Ureter (tissue), 1 donor: ENCODE measurements at places on chromosomes 4 and X. TPM values are rescaled to one million over a fixed set of nuclear protein-coding genes. Genes with fewer than 3 reads are reported as not detected.

Gene FAAH2
- total RNA-seq: 9.1 TPM

DNA sequence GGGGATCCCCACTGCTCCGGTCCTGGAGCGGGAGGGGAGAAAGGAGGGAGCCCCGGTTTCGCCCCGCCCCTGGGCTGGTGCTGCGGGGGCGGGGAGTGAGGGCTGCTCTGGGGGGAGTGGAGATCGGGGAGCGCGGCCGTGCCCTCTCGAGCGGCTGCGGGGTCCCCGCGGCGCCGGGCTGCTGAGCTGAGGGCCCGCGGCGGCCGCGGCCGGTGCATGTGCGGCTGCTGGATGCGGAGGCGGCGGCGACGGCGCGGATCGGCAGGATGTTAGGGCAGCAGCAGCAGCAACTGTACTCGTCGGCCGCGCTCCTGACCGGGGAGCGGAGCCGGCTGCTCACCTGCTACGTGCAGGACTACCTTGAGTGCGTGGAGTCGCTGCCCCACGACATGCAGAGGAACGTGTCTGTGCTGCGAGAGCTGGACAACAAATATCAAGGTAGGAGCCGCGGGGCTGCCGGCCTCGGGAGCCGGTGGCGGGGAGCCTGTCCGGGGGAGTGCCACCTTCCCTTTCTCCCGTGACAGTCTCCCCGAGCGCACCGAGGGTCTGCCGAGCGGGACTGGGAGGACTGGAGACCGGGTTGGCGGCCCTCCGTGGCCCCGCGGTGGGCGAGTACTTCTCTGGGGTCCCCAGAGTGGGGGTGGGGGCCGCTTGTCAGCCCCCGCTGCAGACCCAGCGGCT lies at the start of gene ING2:
Gene ING2 (plus strand): TSS at position 129 of the 681 bp plus-strand sequence. CDS start 138 bp downstream, at position 267.
- DNase-seq: peak; percentile 54

Gene SNX12
- 82.4 TPM for total RNA-seq

DNA sequence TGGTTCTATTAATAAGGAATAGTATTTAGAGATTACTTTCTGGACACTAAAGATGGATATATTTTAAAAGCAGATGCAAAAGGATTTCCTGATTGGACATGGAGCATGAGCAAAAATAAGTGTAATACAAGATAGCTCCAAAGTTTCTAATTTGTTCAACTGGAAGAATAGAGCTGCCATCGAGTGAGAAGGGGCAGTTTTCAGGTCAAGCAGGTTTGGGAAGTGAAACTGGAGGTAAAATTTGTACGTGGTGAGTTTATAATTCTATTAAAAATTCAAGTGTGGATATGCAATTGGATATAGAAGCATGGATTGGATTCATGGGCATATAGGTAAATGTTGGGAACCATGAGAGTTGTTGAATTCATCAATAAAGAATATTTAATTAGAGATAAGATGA lies 31.8 kb downstream of the PRDM8 start:
- no peak for DNase-seq

DNA sequence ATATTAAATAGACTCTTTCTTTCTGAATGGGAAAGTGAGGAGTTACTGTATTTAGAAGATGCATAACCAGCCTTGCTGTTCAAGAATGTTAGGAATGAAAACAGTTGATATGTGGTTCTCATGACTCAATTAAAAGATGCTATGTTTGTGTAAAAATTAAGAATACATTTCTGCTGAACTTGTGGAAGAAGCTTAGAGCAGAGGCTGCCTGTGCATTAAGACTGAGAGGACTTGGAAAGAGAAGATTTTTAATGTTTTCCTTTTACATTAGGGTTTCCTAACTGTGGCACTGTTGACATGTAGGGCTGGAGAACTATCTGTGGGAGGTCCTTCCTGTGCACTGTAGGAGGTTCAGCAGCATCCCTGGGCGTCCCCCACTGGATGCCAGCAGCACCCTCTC lies 137.7 kb downstream of the GPR143 start:
- DNase-seq: no peak

DNA sequence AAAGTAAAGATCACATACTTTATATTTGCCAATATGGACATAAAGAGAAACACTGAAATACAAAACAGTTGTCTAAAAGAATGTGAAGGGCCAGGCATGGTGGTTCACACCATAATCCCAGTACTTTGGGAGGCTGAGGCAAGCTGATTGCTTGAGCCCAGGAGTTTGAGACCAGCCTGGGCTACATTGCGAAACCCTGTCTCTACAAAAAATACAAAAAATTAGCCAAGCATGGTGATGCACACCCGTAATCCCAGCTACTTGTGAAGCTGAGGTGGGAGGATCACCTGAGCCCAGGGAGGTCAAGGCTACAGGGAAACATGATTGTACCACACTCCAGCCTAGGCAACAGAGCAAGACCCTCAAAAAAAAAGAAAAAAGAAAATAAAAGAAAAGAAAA lies 11.8 kb downstream of the RBM47 start:
- DNase-seq: no peak

- DNase-seq: no peak
Observed at GRCh38 chrX:134184936-134185335, 52.0 kb upstream of the CCDC160 start.

- no peak for DNase-seq
Observed at GRCh38 chr4:47612116-47613023, 127.3 kb downstream of the ATP10D start.

- no peak for DNase-seq
Observed at GRCh38 chr4:82621251-82621650, 59.5 kb upstream of the TMEM150C start.

DNA sequence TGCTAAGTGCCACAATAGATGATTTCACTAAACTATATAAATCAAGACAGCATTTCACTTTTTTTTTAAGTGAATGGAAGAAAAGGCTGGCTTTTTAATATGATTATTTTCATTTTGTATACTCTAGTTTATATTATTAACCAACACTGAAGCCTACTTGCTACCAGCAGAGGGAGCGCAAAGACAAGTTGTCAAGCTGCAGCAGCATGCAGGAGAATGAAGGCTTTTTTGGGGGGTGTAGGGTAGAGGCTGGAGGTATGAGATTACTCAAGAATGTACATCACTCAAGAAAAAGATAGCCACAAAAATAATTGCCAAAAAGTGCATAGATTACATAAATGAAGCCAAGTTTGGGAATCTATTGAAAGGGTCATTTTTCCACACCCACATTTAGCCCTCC lies 519.5 kb downstream of the FGF13 start:
- no peak for DNase-seq

GRCh38 chr4:22071749-22072148 lies 123.2 kb upstream of the KCNIP4 start:
- DNase-seq: no peak

Gene SLITRK4
- total RNA-seq: 0.18 TPM

GRCh38 chr4:119632216-119632615 lies 3.6 kb upstream of the PDE5A start:
- DNase-seq: no peak

DNA sequence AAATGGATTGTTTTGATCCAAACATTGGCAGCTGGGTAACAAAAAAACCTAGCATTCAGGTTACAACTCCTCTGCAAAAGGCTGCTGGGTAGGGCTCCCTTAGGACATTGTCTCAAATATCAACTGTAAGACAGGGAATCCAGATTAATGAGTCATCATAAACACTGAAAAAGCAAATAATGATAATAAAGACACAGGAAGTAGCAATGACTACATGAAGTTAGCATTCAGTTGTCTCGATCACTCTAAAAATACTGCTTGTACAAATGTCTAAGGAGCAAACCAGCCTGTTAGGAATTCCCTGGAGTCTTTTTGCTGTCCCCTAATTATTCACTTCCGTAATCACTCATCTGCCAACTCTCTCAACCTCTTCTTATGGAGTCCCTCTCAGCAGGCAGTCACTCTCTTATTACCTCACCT lies 259.2 kb downstream of the GPC3 start:
- no peak for DNase-seq

GRCh38 chrX:75156531-75156945 lies 455 bp upstream of the ABCB7 start:
- no peak for DNase-seq

Gene AREG
- total RNA-seq: 7.4 TPM

DNA sequence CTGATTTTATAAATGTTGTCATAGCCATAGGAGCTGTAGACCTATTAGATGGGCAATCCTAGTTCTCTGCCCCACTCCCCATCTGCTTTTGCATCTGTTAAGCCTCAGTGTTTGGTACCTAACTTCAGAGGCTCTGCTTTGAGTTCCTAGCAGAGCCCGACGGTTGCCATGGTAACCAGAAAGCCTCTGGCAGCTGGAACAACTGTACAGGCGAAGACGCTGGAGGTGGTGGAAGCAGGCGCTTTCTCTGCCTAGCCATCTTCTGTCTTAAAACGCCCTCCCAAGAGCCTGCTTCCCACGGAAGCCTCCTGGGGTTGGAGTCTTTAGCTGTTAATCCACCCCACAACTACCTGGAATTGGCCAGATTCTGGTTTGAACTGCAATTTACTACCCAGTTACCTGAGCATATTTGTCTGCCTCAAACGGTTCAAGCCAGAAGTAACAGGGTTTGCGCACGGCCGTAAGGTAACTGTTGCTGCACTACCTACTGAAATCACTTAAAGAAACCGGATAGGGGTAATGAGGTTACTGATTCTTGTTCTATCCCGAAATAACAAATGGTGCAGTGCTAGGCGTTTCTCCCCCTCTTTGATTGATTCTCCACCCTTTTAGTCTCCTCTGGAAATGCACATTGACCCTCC lies 1.0 kb upstream of the GABRG1 start:
- no peak for DNase-seq

Gene RAB40AL
- total RNA-seq: 2.3 TPM

DNA sequence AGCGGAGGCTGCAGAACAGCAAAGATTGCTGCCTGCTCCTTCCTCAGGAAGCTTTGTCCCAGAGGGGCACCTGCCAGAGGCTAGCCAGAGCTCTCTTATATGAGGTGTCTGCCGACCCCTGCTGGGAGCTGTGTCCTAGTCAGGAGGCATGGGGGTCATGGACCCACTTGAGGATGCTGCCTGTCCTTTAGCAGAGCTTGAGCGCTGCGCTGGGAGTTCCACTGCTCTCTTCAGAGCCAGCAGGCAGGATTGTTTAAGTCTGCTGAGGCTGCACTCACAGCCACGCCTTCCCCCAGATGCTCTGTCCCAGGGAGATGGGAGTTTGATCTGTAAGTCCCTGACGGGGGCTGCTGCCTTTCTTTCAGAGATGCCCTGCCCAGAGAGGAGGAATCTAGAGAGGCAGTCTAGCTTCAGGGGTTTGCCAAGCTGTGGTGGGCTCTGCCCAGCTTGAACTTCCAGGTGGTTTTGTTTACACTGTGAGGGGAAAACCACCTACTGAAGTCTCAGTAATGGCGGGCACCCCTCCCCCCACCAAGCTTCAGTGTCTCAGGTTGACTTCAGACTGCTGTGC lies 10.9 kb downstream of the DCK start:
- no peak for DNase-seq

- no peak for DNase-seq
Observed at GRCh38 chr4:16532240-16532970, 306.1 kb upstream of the TAPT1 start.

- no peak for DNase-seq
Observed at GRCh38 chr4:17376205-17376604, 135.7 kb downstream of the QDPR start.

DNA sequence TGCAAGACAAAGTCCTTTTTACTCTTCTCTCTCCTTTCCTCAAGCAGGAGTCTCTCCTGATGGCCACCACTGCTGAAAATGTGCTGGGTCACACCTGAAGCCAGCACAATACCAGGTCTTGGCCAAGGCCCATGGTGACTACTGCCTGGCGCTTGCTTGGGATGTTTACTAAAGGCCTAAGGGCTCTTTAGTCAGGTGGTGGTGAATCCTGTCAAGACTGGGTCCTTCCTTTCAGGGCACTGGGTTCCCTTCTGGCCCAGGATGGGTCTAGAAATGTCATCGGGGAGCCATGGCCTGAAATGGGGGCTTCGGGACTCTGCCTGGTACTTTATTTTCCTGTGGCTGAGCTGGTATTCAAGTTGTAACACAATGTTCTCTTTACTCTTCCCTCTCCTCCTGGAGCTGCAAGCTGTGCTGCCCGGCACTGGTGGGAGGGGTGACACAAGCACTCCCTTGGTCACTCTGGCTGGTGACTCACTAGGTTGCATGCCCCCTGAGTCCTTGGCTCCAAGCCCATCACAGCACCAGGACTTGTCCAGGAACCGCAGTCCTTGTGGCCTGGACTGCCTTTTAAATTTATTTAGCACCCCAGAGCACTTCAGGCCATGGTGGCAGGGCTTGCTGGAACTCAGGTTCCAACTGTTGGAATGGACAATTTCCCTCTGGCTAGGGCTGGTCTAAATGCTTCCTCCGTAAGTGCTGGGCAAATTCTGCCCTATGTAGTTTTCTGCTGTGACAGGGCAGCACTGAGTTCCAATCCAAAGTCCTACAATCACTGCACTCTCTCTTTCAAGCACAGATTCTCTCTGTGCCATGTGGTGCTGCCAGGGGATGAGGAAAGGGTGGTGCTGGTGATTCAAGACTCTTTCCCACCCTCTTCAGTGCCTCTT lies 11.3 kb downstream of the ARL13A start:
- no peak for DNase-seq

Gene RHOXF1
- not detected for total RNA-seq

Gene TLR1
- 4.0 TPM for total RNA-seq

Gene PPP4R3C
- total RNA-seq: not detected

GRCh38 chrX:11580789-11581188 lies 84.9 kb downstream of the ARHGAP6 start:
- no peak for DNase-seq

DNA sequence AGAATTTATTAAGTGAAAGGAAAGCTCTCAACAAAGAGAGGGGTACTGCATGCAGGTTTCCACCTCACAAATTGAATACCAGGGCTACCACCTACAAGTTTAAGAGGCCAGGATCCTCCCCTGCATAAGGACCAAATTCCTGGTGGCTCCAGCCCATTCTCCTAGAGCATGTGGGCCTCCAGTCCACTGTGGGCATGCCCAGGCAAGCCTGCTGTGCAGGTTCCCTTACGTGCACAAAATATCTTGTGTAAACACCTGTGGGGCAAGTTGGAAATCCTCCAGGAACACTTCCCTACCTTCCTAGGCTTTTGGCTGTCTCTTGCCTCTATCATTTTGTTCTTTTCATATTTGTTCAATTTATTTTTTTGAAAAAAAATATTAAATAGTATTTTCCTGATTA lies 724.3 kb downstream of the ARAP2 start:
- DNase-seq: no peak
